ENCODE measurements at places on chromosomes 3 and 15. TPM values are rescaled to one million over a fixed set of nuclear protein-coding genes. Genes with fewer than 3 reads are reported as not detected.

Gene FOXP1
- 102 TPM for total RNA-seq

Gene LTK
- 0.29 TPM for total RNA-seq

Gene ATP13A4
- 3.2 TPM for total RNA-seq

- DNase-seq = no peak
- peaks cover 3% of the 10 kb centered on the region for H3K4me1 ChIP-seq
- H3K4me3 ChIP-seq = no peak overlapping the region
- H3K27me3 ChIP-seq = no peaks in the 10 kb centered on the region
- H3K36me3 ChIP-seq = no peaks in the 10 kb centered on the region
These were observed 31.4 kb upstream of the ZBTB38 start for GRCh38 chr3:141336672-141337522.

Gene PARP15
- total RNA-seq = 9.1 TPM

All from activated CD4-positive, alpha-beta memory T cell treated with anti-CD3 and anti-CD28 coated beads for 36 hours (primary cell).